Endothelial cell (in vitro differentiated cells): ENCODE measurements at places on chromosomes 12 and 14. TPM values are rescaled to one million over a fixed set of nuclear protein-coding genes. Genes with fewer than 3 reads are reported as not detected.

Gene NEDD1
- total RNA-seq: 18.4 TPM

Gene SELPLG
- 1.6 TPM for total RNA-seq

Gene TAS2R42
- total RNA-seq: not detected

Gene IAPP
- not detected for total RNA-seq

Gene DLK1
- total RNA-seq: 1.3 TPM

DNA sequence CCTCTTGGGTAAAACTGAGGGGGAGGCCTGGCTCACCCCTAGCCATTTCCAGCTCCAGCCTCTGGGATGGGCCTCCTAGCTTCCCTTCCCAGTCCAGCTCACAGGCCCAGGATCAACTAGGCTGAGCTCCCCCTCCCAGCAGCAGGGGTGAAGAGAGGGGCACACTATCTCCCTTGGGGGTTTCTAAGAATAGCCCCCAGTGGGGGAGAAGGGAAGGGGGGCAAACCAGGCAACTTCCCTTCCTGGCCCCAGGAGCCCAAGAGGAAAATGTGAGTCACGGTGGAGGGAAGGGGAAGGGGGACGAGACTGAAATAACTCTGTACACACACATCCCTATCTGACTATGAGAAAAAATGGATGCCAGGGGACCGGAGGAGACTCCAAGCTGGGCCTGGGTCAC is 9.0 kb downstream of the ADCY6 start:
- no peak for DNase-seq

GRCh38 chr12:75592086-75592485 is 80.7 kb upstream of the KRR1 start:
- no peak for DNase-seq

- no peak for DNase-seq
Measured at GRCh38 chr12:110927546-110927945, 7.2 kb upstream of the MYL2 start.

DNA sequence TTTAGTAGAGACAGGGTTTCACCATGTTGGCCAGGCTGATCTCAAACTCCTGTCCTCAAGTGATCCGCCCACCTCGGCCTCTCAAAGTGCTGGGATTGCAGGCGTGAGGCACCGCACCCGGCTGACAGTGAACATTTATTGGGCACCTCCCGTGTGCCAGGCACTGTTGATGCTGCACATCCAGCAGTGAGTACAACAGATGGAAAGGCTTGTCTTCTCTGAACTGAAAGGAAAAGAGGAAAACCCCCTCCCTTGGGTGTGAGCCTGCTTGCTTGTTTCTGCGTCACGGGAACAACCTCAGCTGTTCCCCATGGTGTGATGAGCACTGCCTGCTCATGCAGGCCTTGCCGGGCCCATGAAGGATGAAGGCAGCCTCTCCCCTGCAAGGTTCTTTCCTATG is 39.5 kb downstream of the DGLUCY start:
- DNase-seq: no peak

GRCh38 chr12:76555231-76555767 is 4.3 kb downstream of the OSBPL8 start:
- DNase-seq: no peak

- no peak for DNase-seq
Measured at GRCh38 chr12:92216092-92216491, 70.4 kb upstream of the BTG1 start.

DNA sequence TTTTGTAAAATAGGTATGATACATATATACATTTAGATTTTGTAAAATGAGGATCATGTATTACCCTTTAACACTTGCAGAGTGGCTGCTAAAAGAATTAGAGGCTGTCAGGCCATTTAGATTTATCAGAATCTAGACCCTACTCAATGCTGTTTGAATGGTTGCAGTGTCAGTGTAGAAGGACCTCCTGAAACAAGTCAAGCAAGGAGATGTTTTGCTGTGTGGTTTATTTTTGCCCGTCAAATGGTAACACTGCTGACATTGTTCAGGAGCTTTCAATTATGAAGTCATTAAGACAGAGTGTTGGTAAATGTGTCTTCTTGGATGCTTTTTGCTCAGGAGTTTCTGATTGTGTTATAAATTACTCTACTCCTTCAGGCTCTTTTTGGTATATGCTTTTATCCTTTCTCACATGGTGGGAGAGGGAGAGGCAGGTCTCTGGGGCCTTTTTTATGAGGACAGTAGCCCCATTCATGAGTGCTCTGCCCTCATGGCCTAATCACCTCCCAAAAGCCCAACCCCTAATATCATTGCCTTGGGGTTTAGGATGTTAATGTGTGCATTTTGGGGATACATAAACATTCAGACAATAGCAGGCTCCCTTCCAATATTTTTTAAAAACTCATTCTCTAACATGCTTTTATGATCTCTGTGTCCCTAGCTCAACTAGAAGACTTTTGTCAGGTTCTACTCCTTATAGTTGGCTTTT is 16.5 kb downstream of the EID3 start:
- no peak for DNase-seq

- no peak for DNase-seq
Measured at GRCh38 chr14:80621701-80622100, 319.8 kb downstream of the CEP128 start.

- DNase-seq: no peak
Measured at GRCh38 chr14:61876362-61877034, 114.3 kb downstream of the SNAPC1 start.

GRCh38 chr14:79011091-79011919 is 841.1 kb downstream of the NRXN3 start:
- peak; percentile 28 for DNase-seq

GRCh38 chr12:7981446-7981845 is 45.5 kb upstream of the SLC2A3 start:
- no peak for DNase-seq

DNA sequence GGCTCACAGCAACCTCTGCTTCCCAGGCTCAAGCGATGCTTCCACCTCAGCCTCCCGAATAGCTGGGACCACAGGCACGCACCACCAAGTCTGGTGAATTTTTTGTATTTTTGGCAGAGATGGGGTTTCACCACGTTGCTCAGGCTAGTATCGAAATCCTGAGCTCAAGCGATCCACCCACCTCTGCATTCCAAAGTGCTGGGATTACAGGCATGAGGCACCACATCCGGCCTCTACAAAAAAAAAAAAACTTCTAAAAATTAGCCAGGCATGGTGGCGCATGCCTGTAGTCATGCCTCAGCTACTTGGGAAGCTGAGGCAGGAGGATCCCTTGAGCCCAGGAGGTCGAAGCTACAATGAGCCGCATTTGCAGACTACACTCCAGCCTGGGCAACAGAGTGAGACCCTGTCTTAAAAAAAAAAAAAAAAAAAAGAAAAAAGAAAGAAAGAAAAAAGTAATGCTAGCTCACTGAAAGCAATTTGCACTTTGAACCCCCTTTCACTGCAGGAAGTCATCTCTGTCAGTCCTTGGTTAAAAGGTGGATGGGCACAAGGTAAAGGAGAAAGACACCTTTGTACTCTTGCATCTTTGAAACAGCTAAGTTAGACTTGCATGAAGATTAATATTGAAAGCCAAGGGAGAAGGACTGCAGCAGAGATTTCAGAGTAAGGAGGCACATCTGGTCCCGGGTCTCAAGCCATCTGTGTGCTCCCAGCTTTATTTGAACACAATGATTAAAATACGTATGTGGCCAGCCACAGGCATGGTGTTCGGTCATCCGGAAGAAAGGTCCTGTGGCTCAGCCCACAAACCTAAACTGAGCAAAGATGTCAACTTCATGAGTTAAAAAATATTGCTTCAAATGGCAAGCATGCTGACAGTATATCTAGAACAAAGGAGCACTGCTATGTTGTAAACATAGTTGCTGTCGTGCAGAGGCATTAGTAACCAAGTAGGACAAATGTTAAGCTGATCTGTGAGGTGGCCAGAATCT is 103.8 kb upstream of the HMGA2 start:
- DNase-seq: no peak

DNA sequence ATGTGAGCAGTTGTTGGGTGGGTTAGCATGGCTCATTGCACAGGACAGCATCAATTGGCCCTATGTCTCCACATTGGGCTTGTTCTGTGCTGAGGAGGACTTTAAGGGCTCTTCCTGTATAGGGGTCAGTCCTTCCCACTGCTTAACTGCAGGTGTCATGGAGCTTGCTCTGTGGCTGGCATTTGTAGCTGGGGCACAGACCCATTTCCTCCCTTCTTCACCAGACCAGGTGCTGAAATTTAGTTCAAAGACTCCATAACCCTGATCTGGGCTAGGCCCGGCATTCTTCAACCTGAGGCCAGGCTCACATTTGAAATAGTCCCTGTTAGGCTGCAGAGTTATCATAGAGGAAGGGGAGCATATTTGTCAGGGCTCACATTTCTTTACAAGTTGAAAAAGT is 12.8 kb downstream of the CHST11 start:
- DNase-seq: no peak

DNA sequence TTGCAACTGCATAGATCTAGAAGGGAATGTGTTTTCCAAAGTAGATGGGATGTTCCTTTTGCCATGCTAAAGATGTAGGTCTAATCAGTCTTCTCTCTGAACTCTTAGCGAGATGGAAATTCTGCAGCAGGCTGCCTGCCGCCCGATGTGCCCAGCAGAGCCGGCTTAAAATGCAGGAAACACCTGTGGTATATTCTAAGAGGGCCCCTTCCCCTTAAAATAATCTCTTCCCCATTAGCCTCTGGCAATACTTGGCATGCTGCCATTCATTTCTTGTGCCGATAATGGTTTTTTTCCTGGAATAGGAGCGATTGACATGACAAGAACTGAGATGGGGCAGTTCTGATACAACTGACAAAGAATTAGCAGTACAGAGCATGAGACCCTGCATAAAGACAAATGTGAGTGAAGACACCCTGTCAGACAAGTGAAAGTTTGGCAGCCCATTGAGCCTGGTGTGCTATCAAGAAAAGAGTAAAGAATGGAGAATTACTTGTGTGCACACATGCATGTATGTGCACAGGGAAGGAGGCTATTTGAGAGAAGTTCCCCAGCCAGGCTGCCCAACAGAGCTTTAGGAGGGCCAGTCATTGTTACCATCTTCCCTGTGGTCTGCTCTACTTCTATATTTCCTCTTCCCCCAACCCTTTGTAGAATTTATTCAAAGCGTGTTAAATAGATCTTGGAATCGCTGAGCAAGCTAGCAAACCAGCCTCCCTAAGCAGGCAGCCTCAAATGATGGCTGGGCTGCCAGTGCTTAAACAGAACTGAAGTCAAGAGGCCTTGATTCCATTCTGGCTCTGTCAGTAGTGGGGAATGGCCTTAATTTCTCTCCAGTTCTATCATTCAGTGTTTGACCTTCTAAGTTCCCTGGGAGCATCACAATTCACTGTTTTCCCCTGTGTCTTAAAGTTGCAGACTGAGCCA is 29.6 kb upstream of the NTF3 start:
- no peak for DNase-seq

GRCh38 chr12:8678661-8679111 is 16.1 kb upstream of the MFAP5 start:
- DNase-seq: no peak

DNA sequence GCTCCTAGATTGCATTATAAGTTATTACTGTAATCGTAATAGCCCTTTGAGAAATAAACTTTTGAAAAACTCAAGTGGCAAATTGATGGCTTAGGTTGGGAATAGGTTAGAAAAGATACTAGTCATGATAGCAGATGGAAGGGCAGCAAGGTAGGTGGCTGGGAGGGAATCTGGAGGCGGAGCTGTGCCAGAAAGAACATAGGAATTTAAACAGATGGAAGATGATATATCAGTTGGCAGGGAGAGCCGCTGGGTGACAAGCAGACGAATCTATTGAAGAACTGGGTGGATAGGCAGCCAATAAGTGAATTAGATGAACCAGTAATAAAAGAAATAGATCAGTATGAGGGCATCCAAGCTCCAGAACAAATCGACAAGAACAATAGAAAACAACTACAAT is 142.1 kb downstream of the CNTN1 start:
- DNase-seq: no peak

DNA sequence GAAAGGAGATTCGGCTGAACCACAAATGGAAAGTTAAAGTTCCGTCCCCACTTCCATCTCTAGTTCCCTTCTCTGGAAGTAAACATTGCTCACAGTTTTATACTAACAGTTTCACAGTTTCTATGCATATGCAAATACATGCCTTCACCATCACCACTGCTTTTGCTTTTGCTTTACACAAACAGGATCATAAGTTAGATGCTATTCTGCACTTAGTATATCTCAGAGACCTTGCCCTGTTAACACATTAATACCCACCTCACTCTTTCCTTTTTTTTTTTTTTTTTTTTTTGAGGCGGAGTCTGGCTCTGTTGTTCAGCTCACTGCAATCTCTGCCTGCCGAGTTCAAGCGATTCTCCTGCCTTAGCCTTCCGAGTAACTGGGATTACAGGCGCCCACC is 890 bp downstream of the TEP1 start:
- no peak for DNase-seq

DNA sequence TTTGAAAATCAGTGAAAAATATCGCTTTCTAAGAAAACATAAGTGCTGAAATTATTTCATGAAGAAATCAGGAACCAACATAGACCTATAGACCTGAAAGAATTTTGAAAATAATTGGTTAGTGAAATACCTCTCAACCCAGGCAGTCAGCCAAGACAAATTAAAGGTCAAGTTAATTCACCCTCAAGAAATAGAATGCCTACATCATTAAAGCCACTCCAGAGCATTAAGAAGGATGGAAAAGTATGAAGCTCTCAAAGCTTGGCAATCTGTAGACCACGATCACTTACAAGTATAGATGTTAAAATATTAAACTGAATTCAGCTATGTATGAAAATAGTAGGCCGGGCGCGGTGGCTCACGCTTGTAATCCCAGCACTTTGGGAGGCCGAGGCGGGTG is 48.3 kb downstream of the SFSWAP start:
- DNase-seq: no peak

DNA sequence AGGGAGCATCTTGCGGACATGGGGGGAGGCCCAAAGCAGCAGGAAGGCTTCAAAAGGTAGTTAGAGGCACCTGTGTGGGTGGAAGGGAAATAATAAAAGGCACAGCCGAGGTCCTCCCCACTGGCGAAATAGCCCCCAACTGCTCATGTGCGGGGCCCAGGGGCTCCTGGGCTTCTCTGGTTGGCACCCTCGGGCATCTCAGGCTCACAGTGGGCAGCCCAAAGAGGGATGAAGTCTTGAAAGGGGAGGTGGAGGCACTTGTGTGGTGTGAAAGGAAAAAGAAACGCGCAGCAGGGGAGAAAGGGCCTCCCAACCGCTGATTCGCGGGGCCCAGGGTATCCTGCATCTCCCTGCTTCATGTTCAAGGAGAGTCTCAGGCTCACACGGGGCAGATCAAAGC is 579.4 kb downstream of the ALG10 start:
- no peak for DNase-seq
